ENCODE measurements at places on chromosomes 2 and 18.

- no peak for DNase-seq
Measured at GRCh38 chr2:122273785-122274419, 518.5 kb downstream of the TSN start.

DNA sequence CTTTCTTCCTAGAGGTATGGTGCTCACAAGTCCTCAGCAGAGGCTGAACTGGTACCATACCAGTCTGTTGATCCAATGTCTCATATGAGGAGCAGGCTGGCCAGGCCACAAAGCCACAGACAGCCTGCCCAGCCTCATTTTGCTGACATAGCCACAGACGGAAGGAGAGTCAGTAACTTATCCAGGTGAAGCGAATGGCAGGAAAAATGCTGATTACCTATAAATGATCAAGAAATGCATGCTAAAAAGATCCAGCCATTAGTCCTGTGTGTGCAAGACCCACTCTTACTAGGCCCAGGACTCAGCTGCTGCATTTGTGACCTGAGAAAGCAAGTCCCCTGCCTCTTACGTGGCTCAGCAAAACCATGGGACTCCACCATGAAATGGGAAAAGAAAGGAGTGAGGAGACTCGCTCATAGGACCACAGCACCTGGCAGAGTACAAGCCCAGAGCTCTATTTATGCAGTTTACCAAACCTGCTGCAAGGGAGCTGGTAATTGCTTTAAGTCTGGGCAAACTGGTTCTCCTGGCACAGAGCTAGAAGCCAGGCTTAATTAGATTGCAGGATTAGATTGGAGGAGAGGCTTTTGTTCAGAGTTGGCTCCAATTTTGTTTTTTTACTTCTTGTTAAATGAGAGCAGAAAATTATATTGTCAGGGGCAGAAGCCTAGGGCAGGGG lies 19.0 kb downstream of the RHOB start:
- DNase-seq, result no peak

DNA sequence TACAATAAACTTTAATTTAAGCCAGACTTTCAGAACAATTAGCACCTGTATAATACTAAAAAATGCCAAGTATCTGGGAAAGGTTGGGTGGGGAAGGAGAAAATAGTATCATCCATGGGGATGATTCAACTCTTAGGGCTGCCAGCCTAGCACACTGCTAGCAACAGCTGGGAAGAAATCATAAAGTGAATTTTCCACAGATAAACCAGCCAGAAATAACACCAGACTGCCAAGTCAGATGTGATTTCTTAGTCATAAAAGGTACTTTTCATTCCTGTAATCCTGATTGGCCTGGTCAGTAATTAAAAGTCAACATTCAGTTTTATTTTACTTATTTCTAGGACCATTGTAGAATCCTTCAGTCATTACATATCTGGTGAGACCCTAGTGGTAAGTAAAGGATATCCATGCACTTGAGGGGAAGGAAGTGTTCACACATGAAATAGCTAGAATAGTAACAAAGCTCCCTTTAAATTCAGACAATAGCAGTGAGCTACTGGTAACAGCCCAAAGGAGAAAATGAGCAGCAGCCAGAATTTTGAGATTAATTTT lies 59.4 kb downstream of the LIMS1 start:
- no peak for DNase-seq

- no peak for DNase-seq
Measured at GRCh38 chr18:25455159-25455558, 103.2 kb upstream of the ZNF521 start.

DNA sequence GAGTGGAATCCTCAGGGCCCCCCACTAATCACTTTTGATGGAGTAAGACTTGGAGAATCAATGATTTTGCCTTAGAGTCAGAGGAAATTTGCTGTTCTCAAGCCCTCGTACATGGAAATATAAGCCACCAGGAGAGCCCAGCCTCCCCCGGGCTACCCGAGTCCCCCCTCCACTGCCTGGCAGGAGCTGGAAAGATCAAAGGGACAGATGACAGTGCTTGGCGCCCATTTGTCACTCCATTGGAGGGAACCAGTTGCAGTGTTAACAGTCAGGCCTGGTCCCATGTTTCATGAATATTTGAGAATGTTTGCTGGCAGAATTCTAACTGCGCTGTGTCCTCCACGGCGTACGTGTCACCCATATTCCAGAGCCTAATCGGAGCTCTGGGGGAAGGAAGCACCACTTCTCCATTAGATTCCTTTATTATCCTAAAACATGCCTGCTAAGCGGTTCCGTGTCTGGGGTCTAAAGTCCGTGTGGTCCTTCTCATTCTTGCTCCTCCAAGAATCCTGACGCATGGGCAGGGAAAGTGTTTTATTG lies 202.4 kb downstream of the KLHL29 start:
- no peak for DNase-seq

DNA sequence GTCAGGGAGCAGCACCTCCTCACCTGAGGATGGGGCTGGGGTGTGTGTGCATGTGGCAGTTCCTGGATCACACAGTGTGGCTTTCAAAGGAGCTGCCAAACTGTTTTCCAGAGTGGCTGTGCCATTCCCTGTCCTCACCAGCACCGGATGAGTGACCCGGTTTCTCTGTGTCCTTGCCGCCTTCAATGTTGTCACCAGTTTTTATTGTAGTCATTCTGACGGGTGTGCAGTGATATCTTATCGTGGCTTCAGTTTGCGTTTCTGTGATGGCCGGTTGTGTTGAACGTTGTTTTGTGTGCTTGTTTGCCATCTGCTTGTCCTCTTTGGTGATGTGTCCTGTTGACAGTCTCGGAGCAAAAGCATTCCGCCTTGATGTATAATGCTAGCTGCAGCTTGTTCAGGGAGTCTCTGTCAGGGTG lies 108.9 kb downstream of the ATP9B start:
- DNase-seq, result no peak

Measured in stimulated activated CD8-positive, alpha-beta memory T cell treated with anti-CD3 and anti-CD28 coated beads, Interleukin-2, amount 100 ng/mL, for 1 hour (primary cell).